ENCODE measurements at places on chromosomes 7 and 10.

- DNase-seq, result no peak
Measured at GRCh38 chr10:78871796-78872195, 197.0 kb upstream of the ZMIZ1 start.

GRCh38 chr7:90777041-90777440 lies 180.9 kb downstream of the CDK14 start:
- no peak for DNase-seq

GRCh38 chr7:132030883-132031282 lies 474.5 kb upstream of the PODXL start:
- no peak for DNase-seq

DNA sequence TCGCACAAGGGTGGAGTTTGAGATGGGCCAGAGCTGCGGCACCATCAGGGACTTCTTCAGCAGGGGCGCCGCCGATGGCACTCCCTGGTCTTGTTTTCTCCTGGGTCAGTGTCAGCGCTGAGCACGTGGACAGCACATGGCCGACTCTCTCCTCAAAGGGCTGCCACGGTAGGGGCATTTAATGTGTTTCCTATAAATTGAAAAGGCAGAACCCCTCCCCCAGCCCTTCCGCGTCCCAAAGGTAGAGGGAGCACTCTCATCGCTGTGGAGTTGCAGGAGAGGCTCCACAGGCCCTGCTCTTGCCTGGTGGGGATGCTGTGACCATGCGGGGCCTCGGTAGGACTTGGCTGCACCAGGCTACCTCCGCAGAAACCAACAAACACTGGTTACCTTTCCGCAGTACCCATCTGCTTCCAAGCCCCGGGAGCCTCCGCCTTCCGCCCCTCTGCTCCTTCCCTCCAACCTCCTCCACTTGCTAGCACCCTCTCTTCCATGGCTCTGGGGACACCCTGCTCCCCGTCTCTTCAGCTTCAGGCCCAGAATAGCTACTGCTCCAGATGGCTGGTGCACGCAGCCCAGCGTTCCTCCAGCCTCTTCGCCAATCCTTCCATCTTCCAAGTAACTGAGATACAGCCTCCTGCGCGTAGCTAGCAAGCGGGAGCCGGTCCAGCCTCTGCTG lies 166.3 kb upstream of the ADCY1 start:
- DNase-seq, result no peak

DNA sequence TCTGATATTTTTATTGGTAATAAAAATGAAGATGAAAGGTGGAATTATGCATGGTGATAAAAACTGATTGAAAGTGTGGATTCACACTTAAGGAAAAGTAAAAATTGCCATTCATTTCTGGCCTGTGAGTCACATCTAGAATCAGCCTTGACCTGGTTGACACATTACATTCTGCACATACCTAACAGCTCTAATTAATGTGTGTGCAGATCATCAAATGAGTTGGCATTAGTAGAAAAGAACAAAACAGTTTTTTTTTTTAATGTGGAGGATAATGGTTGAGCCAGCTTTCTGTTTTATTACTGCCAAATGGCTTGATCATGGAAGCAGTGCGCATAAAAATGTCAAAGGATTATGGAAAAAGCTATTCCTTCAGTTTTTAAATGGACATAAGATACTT lies 142.6 kb upstream of the TMEM196 start:
- DNase-seq, result no peak

- DNase-seq, result no peak
Measured at GRCh38 chr7:119783799-119784198, 489.2 kb upstream of the KCND2 start.

DNA sequence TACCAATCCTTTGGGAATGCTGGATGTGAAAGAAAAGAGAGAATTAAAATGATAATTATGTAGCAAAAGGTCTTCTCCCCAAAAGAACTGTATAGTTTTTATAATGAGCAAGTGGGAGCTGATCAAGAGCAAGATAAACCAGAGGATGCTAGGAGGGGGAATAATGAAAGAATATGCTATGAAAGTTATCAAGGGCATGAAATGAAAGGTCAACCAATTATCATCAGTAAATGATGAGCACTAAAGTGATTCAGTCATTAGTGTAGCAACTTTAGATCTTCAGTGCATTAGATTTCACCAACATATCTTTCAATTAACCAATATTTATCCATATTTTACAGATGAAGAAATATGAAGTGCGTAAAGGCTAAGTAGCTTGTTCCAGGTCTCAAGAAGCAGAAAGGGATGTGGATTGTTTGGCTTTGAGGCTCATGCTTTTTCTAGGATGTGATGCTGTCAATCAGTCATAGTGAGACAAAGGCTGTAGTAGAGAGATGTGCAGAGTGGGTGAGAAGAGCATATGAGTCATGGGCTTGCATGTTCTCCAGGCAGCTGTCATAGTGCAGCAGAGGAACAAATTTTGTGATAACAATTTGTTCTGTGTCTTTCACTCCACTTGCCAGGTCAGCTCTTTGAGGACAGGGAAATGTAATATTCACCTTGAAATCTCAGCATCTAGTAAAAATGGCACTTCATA lies 5.7 kb upstream of the OR2F2 start:
- no peak for DNase-seq

GRCh38 chr10:1177936-1178335 lies 121.8 kb downstream of the WDR37 start:
- no peak for DNase-seq

GRCh38 chr7:28408105-28408959 lies 4.0 kb upstream of the CREB5 start:
- no peak for DNase-seq

GRCh38 chr7:134842886-134843430 lies 63.5 kb downstream of the CALD1 start:
- no peak for DNase-seq

DNA sequence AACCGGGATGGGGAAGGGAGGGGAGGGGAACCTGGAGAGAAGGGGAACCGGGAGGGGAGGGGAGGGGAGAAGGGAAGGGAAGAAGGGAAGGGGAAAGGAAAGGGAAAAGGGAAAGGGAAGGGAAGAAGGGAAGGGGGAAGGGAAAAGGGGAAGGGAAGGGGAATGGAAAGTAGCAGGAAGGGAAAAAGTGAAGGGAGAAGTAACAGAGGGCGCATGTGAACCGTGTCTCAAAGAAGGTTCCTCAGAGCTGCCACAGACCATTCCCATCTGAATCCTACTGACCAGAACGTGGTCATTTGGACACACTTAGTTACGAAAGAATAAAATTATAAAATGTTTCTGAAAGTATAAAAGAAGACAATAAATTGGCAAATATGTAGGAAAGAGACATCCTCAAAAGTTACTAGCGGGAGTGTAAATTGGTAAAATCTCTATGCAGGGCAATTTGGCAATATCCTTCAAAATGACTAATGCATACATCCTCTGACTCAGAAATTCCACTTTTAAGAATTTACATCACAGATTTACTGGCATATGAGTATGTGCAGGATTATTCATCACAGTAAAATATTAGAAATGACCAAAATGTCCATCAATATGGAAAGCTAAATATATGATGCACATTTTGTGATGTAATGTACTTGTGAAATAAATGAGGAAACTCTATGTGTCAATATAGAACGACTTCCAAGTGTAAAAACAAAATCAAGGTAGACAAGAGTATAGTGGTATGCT lies 12.9 kb downstream of the C10orf67 start:
- no peak for DNase-seq

GRCh38 chr7:3980300-3980643 lies 679.2 kb downstream of the SDK1 start:
- DNase-seq, result no peak

DNA sequence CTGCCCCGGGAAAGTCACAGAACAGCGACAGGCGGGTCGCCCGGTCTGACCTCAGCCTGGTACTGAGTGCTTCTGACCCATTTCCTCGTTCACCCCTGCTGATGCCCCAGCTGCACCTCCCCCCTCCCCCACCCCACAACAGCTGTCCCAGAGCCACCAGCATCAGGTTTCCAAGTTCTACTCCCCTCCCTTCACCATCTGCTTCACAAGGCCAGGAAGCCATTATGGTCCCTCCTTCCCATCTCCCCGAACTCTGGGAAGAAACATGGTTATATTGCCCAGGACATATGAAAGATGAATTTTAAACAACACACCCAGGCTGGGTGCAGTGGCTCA lies 301.9 kb upstream of the GALNT17 start:
- DNase-seq, result no peak

GRCh38 chr7:112286250-112287086 lies 80.0 kb downstream of the ZNF277 start:
- DNase-seq, result no peak

- DNase-seq, result no peak
Measured at GRCh38 chr7:152574892-152575548, 100.9 kb downstream of the XRCC2 start.

GRCh38 chr10:43060291-43060690 lies 16.6 kb upstream of the RET start:
- no peak for DNase-seq

DNA sequence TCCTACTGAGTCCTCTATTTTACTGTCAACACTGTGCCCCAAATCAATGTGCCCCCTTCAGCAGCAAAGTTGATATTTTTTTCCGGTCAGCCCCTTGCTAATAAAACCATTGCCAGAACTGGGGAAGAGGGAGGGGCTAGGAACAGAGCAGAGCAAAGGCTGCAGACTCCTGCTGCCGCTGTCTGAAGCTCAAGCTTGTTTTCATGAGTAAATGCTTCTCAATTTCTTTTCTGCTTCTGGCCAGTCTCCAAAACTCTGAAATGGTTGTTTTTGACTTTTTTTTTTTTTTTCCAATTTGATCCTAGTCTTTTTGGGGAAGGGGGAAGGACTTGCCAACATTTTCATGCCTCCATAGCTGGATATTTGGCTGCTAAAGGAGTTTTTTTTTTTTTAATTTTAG lies 26.7 kb upstream of the PROSER2 start:
- DNase-seq, result no peak

GRCh38 chr7:38744746-38745145 lies 113.6 kb upstream of the AMPH start:
- DNase-seq, result no peak

DNA sequence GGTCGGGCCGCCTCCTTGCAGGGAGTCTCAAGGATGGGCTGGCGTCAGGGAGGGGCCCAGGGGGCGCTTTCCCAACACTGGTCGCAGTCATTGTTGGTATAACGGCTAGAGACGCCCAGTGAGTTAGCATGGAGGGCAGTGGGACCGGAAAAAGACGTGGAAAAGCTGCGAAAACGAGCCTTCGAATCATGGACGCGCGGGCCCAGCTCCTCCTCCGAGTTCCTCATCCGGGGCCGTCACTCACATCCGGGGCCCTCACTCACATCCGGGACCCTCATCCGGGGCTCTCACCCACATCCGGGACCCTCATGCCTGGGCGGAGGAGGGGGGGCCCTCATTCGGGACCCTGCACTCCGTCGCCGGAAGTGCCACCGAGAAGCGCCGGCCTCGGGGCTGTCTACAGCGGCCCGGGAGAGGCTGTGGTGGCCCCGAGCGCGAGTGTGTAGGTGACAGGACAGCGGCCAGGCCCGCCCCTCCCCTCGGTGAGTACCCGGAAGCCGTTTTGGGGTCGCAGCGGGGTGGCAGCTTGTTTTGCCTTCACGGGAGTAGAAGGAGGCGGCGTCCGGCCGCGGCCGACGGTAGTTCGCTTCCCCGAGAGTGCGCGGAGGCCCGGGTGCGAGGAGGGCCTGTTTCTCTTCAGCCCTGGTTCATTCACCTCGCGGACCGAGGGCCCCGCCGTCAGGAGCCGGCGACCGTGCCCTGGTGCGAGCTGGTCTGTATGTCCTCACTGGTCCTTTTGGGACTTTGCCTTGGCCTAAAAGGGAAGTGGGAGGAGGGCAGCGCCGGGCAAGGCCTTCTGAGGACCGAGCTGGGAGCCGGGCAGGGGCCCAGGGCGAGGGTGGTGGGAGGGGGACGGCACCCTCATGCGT lies at the start of gene ZNF655:
TSS of gene ZNF655 (plus strand) at position 337 of the 869 bp plus-strand sequence. CDS start 1,918 bp downstream, outside the sequence.
- peak; percentile 89 for DNase-seq

DNA sequence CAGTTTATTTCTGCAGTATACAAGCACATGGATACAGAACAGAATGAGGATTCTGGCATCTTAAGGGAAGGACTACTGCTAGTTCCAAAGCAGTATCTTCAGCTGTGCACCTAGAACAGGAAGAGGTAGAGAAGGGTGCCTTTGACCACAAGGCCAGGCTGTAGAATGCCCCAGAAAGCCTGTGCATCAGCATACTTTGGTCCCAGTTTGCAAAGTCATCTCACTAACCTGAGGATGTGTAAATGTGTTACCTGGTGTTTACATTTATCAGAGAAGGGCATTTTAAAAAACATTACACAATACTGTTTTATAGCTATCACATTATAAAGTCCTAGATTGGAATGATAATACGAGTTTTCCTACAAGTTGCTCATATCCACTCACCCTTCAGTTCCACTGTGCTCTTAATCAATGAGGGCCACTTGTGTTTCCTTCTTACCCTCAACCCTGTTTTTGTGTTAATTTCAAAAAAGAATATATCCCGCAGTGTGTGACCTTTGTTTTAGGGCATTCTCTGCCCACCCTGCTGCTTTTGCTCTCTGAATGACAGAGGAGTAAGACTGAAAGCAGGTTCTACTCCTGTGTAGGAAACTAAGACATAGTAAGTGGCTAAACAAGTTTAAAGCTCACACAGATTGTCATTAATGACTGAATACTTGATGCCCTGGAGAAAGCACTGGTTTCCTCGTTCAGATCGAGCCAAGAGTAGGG lies 3.4 kb downstream of the SLC35G1 start:
- no peak for DNase-seq

GRCh38 chr10:19785366-19785765 lies 30.9 kb upstream of the PLXDC2 start:
- no peak for DNase-seq

DNA sequence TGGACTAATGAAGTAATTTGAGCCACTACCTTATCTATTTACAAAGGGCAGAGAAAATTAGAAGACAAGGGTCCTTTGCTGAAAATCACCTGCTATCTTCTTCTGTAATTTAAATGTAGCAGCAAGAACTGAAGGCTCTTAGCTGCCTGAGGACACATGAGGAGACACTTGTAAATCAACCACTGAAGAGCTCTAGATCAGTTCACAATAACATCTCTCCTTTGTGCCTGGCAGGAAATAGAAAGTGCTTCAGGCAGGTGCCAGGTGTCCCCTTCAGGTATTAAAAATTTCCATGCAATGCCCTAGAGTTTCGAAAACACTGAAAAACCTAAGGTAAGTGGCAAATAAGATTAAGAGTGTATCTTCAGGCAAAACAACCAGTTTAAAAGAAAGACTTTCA lies 474.6 kb downstream of the GRM8 start:
- DNase-seq, result no peak

- no peak for DNase-seq
Measured at GRCh38 chr7:137172105-137172590, 171.4 kb downstream of the PTN start.

DNA sequence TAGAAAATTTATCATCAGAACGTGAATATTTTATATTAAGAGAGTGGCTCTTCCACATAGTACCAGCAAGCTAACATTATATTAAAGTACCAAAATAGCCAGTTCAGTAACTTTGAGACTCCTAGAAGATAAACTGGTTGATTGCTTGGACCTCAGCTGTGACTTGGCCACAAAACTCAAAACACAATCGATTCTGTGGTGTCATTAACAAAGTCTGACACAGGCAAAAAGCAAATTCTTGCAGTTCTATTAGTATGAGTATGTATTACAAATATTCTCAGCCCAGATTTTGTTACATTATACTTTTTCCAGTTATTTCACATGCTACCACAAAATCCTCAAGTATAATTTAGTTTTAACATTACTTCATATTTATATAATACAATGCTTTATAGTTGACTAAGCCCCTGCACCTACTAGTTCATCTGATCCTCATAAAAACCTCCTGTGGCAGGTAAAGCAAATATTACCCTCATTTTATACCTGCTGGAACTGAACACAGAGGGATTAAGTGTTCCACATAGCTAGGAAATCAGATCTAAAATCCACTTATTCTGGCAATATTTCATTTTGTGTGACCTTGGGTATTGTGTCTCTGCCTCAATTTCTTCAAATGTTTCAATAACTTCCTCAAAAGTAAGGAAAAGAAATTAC lies 279.9 kb upstream of the MKLN1 start:
- no peak for DNase-seq
